ENCODE measurements at places on chromosomes 6 and 20. TPM values are rescaled to one million over a fixed set of nuclear protein-coding genes. Genes with fewer than 3 reads are reported as not detected.

DNA sequence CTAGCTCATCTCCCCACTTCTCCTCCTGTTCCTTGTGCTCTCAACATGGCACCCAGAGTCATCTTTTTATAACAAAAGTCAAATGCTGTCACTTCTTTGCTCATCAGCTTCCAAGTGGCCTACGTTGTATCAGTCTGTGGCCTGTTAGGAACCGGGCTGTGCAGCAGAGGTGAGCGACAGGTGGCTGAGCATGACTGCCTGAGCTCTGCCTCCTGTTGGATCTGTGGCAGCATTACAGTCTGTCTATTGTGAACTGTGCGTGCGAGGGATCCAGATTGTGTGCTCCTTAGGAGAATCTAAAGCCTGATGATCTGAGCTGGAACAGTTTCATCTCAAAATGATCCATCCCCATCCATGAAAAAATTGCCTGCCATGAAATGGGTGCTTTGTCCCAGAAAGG, 129.6 kb downstream of the FNDC1 start:
- no peak for DNase-seq

The MCM8 gene
- total RNA-seq = 13.7 TPM

DNA sequence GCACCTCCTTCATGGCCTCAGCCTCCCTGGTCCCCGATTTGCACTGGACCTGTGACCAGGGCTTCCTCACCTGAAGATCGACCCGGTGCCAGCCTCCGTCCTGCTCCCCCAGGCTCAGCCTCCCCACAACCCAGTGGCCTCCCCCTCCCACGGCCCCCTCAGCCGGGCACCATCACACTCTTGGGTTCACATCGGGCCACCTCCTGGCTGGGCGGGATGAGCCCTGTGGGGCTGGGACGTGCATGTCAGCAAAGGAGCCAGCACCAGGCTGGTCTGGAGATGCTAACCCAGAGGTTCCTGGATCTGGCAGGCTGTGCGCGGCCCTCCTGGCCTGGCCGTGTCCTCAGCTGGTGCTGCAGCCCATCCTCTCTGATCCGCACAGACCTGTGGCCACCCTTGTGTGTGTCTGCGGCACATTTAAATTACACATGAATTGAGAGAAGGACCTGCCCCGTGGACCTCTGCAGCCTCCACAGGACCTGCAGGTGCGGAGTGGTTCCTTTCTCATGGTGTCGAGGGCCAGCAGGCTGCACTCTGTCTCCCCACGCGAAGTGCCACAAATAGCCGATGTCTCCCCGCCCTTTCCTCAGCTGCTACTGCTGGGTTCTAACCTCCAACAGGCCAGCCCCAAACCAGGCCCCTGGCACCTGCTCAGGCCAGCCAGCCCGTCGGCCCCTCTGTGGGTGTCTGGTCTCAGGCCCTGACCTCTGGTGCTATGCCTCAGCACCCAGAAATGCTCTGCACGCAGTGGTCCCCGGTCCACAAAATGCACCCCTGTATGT, 237.5 kb downstream of the ERMARD start:
- no peak for DNase-seq

The HUS1B gene
- total RNA-seq = 2.9 TPM

GRCh38 chr20:6282642-6283041, 159.8 kb upstream of the FERMT1 start:
- DNase-seq = no peak

The SULF2 gene
- 1.7 TPM for total RNA-seq

DNA sequence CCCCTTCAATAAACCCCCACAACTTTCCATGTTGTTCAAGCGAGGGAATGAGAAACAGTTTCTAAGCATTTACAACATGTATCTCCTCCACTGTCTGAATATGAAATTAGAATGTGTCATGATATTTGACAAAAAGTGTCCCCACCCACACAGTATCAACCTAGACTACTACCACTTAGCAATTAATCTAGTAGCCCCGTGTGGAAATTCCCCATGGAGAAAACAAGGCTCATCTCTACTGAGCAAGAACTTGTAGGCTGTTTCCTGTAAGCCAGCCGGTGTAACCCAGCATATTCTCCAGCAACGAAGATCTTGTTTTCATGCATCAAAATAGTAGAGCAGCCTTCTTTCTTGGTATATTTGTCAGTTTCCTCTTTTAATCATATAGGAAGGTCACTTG, 115.0 kb downstream of the IRF4 start:
- DNase-seq = no peak

The SYNE1 gene
- 125 TPM for total RNA-seq
